ENCODE measurements at places on chromosomes 3 and 15.

GRCh38 chr15:31953478-31953877 is 76.8 kb upstream of the CHRNA7 start:
- no peak for DNase-seq

GRCh38 chr3:78589778-78590177 is 1178.0 kb downstream of the ROBO1 start:
- DNase-seq = no peak

GRCh38 chr15:80317389-80318182 is 65.6 kb upstream of the CTXND1 start:
- peak; percentile 5 for DNase-seq

DNA sequence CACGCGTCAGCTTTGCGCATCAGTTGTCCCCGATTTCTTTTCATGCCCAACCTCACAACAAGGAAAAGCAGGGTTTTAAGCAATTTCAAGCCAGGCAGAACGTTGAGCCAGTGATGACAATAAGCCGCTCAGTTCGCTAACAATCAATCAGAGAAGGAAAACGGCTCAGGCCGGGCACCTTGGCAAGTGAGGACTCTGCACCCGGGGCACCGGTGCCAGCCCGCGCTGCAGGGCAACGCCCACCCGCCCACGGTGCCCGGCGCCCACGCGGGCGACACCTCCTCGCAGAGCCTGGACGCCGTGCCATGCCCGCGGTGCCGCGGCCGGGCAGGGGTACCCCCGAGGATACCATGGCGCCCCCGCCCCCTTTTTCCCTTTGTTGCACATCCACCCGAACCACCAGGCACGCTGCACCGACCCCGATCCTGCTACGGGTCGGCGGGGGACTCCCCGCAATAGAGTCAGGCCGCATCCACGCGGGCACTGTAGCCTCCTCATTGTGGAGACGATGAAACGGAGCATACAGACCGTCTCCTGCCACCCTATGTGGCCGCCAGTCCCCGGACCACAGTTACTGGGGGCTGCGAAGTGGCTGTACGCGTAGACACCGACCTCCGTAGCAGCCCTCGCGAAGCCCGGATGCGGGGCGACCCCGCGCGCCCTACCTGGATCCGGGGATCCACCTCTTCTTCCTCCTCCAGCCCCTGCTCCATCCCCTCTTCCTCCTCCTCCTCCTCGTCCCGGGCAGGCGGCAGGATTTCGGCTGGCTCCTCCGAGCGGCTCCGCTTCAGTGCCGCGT is 581 bp downstream of the SH3BP5 start:
- DNase-seq = no peak

DNA sequence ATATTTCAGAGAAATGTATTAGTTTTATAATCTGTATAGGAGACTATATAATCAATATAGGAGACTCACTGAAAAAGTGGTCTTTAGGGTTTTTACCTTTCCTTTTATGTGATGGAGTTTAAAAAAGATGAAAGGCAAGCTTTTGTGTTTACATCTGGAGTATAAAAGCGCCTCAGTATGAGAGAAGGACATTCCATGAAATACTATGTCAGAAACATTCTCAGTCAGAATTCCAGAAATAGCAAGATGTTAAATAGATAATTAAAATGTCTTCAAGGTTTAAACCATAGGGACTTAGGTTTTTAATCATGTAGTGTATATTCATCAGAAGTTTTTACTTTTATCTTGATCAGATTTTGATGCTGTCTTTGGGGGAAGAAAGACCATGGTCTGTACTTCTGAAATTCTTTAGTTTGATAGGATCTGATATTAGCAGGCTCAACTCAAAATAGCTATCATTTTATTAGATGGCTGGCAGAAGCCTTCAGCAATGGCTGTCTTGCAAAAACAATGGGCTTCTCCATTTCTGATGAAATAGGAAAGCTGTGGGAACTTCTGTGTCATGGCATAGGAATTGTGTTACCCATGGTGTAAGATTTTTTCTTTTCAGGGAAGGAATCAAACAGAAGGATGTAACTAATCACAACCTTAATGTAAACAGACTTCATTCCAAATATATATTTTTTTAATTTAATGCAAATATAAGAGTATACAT is 209.6 kb upstream of the PLSCR5 start:
- no peak for DNase-seq

- DNase-seq = no peak
Measured at GRCh38 chr3:88987776-88988175, 119.6 kb upstream of the EPHA3 start.

GRCh38 chr3:99376926-99377325 is 261.5 kb upstream of the COL8A1 start:
- no peak for DNase-seq

GRCh38 chr3:136783708-136784191 is 31.6 kb upstream of the STAG1 start:
- no peak for DNase-seq

DNA sequence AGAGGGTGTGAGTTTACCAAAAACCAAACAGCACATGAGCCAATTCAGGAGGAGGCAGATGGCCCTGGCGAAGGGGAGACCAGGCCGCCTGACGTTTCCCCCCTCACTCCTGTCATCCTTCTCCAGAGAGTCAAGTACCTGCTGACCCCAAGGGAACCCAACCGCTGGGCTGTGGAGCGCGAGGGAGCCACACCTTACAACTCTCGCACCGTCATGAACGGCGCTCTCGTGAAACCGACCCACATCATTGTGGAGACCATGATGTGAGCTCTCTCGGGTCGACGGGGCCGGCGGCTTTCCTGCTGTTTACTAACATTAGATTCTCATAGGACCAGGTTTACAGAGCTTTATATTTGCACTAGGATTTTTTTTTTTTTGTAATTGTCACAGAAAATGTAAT is 55.4 kb downstream of the GRIP2 start:
- DNase-seq = no peak

- peak; percentile 52 for DNase-seq
Measured at GRCh38 chr15:60520825-60521368, 42.0 kb upstream of the ICE2 start.

- peak; percentile 26 for DNase-seq
Measured at GRCh38 chr3:62332835-62333244, 40.5 kb downstream of the FEZF2 start.

- DNase-seq = no peak
Measured at GRCh38 chr15:38867556-38867955, 302.9 kb upstream of the RASGRP1 start.

DNA sequence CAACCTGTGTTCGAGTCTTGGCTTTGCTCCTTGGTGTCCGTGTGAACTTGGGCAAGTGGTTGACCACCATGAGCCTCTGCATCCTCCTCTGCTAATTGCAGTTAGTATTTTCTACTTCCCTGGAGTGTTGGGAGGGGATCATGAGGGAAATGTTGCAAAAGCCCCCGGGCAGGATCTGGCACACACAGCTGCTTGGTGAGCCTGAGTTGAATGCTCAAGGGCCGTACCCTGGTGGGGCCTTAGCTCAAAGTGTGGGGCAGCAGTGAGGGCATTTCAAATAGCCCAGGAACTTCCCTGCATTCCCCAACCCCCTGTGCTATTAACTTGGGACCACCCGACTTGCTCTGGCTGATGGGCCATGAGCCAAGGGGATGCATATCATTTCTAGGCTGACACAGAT is 94.9 kb upstream of the SLC6A11 start:
- DNase-seq = no peak

GRCh38 chr3:24420224-24420623 is 74.4 kb downstream of the THRB start:
- no peak for DNase-seq

DNA sequence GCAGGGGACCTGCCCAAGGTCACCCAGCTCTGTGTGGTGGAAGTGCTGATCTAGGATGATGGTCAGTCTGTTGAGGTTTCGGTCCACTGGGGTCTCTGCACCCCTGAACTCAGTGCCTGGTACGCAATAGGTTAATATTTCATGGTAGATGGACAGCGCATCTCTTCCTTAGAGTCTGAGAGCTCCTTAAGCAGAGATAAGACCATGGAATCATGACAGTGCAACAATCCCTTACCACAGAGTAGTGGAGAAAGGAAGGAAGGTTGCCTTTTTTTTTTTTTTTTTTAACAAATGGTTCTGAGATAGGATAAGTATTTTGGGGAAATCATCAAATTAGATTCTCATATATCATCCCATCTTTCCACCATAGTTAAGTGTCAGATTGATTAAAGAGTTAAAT is 79.8 kb upstream of the SLC6A1 start:
- no peak for DNase-seq

GRCh38 chr3:65811086-65811761 is 227.5 kb downstream of the MAGI1 start:
- DNase-seq = peak; percentile 47

GRCh38 chr3:48400824-48401433 is 28.9 kb downstream of the FBXW12 start:
- peak; percentile 80 for DNase-seq

DNA sequence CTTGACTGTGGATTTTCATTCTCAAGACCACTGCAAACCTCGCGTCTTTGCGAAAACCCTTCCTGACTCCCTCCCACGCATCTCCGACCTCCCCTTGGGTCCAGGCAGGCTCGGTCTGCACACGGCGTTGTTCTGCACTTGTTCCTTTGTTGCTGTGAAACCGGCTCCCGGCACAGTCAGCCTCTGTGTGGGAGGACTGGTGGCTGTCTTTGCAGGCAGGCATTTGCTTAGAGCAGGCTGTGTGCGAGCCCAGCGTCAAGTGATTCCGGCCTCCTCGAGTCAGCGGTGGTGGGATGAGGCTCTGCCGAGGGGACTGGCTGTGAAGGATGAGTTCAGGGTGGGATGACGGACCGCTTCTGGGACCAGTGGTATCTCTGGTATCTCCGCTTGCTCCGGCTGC is 102.6 kb upstream of the ROPN1 start:
- no peak for DNase-seq

DNA sequence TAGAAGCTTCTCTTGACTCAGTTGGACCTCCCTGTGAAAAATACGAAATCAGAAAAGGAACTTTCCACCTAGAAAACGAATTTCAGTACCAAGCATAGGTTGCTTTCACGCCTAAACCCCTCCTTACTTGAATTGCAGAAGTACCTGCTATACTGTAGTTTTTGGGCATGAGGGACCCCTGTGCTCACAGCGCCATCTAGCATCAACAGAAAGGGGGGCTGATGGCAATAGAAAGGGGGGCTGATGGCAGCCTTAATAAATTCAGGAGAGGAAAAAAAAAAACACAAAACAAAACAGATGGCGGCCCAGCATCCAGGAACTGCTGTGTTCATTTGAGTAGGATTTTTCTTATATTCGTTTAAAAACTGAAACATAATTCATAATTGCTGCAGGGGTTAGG is 96.7 kb downstream of the NPAP1 start:
- DNase-seq = no peak

DNA sequence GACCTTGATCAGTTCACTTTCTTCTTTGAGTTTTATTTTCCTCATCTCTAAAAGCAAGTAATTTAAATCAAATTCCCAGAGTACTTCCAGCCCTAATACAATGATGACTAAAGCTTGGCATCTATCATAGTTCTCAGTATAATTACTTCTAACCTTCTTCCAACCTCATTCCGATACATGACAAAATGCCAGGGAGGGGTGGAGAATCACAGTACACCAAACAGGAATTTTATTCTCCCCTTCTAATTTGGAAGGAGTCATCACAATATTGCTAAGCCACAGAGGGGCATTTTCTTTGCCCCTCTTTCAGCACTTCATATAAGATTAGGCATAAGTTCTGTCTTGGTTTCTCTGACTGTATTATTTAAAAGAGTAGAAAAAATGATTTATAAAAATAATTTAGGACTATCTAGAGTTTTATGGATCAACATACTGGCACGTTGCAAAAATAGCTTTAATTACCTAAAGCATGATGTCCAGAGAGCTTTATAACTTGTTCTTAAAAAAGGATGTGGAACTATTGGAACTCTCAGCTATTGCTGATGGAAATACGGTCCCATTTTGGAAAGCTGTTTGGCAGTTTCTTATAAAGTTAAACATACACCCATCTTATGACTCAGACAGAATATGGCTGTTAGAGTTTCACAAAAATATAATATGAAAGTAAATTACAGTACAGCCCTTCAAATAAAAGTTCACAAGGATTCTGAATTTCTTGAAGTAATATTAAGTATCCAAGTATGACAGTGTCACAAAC is 86.9 kb upstream of the UBE2E2 start:
- DNase-seq = no peak

GRCh38 chr15:35067496-35068347 is 17.4 kb downstream of the NANOGP8 start:
- no peak for DNase-seq

DNA sequence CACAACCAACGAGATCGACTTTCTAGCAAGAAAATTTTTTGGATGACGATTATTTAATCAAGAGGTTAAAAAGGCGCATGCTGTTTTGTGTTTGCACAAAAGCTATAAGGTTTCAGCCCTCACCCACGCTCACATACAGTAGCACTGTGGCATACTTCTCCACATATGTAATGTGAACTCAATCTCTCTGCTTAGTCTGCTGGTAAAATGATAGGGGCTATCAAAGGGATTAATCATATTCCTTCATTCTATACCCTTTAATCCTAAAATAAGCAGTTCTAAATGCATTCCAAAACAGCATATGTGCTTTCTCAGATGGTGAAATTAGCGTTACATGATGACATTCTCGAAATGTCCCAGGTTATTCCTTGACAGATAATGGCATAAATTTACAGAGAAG is 196.9 kb upstream of the PRICKLE2 start:
- no peak for DNase-seq

GRCh38 chr15:67135494-67135893 is 70.1 kb downstream of the SMAD3 start:
- DNase-seq = no peak

DNA sequence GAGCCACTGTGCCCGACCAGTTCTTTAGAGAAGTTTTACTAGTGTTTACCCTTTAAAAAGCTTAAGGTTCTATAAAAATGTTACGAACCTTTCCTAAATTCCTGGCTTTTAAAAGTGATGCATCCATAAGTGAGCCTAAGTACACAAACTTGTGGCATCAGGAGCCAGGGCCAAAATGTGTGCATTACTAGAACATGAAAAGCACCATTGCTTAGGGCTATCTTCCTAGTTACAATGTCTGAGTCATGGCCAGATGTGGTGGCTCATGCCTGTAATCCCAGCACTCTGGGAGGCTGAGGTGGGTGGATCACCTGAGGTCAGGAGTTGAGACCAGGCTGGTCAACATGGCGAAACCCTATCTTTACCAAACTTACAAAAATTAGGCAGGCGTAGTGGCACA is 39.9 kb downstream of the LEO1 start:
- DNase-seq = no peak

DNA sequence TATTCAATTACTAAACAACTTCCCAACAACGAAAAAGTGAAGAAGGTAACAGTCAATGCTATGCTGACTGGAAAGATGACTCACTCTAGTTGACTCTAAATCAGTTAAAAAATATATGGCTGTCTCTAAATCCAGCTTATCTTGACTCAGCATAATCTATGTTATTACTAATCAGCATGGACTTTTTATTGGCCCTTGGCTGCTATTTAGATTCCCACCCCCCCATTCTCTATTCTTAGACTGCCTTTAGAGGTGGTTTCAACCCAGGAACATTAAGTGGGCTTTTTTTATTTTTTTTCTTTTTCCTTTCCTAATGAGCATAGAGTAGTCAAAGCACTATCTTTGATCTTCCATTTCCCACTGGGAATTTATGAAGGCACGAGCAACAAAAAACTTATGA is 1.9 kb downstream of the PCOLCE2 start:
- DNase-seq = no peak
